ENCODE measurements at places on chromosomes 6 and 20. TPM values are rescaled to one million over a fixed set of nuclear protein-coding genes. Genes with fewer than 3 reads are reported as not detected.

SERINC3 gene
- total RNA-seq: 59.9 TPM

BCL2L1 gene
- total RNA-seq: 328 TPM

DNA sequence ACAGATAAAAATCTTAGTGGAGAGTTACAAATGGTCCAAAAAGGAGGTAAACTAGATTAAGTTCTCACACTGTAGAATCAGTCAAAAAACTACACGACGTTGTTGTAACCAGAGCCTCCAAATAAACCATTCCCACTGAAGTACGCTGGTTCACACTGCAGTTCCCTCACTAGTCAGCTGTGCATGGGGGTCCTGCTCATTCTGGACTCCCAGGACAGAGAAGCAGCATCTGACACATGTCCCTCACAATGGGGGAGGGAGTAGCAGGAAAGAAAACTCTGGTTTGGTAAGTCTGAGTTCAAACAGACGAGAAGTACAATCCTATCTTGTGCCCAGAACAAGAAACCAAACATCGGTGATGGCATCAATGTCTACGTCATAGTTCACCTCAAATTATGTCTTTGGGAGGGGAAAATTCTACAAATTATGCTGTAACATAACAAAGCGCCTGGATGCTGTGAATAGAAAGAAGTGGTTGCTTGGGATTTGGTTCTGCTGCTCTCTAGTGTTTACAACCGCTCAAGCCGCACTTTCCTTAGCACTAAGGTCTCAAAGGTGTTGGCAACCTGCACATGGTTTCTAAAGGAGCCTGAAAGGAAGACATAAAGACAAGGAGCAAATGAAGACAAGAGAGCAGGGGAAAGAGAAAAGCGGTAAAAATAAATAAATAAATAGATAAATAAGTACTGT lies 208.0 kb downstream of the GMDS start:
- no peaks in the 10 kb centered on the region for H3K36me3 ChIP-seq
- H3K27ac ChIP-seq: no peak overlapping the region
- DNase-seq: no peak
- peaks cover 21% of the 10 kb centered on the region for H3K4me1 ChIP-seq
- no peaks in the 10 kb centered on the region for H3K27me3 ChIP-seq

GRCh38 chr6:56730663-56731529 lies 88.2 kb upstream of the DST start:
- no peaks in the 10 kb centered on the region for H3K27me3 ChIP-seq
- no peak overlapping the region for H3K27ac ChIP-seq
- no peaks in the 10 kb centered on the region for H3K36me3 ChIP-seq
- no peak for DNase-seq
- no peaks in the 10 kb centered on the region for H3K4me1 ChIP-seq

DNA sequence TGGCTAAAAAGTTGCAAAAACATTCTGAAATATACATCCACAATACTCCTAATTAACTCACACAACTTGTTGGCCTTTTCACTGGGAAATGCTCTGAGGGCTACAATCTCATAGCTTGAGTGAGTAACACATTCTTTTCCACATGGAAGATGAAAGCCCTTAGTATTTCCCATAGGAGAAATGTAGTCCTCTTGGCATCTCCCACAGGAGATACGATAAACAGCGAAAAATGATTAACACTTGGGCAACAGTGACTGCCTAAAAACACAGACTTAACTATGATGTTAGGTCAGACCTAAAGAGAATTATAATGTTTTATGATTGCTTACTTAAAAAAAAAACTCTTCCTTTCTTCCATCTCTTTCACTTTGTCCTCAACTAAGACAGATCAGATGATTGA lies 9.0 kb downstream of the MYLK4 start:
- H3K27ac ChIP-seq: no peak overlapping the region
- H3K27me3 ChIP-seq: no peaks in the 10 kb centered on the region
- no peak overlapping the region for H3K4me3 ChIP-seq
- DNase-seq: no peak
- H3K36me3 ChIP-seq: no peaks in the 10 kb centered on the region

- H3K4me1 ChIP-seq: no peaks in the 10 kb centered on the region
- H3K27me3 ChIP-seq: no peaks in the 10 kb centered on the region
- no peak for DNase-seq
These were observed 20.5 kb downstream of the NPEPL1 start for GRCh38 chr20:58712806-58713731.

GRCh38 chr6:132205946-132206345 lies 195.3 kb downstream of the MOXD1 start:
- H3K36me3 ChIP-seq: no peaks in the 10 kb centered on the region
- no peak overlapping the region for H3K4me3 ChIP-seq
- H3K27me3 ChIP-seq: no peaks in the 10 kb centered on the region
- no peaks in the 10 kb centered on the region for H3K4me1 ChIP-seq
- no peak overlapping the region for H3K27ac ChIP-seq
- DNase-seq: no peak

CST5 gene
- total RNA-seq: not detected

DNA sequence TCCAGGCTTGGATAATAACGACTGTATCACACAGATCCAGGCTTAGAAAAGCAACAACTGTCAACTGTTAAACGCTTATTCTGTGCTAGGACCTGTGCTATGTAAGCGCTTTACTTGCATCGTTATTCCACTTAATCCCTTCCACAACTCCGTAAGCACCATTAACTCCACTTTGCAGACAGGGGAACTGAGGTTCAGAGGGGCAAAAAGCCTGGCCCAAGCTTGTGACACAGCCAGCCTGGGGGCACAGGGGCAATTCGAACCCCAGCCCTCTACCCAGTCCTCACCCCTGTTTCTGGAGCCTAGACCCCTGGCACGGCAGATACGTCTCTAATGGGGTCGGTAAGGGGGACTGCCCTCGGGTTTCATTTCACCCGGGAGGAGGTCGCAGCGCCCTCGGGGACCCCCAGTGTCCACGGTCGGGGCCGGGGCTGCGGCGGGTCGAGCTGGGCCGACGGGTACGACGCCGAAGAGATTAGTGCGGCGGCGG lies 411 bp downstream of the DSN1 start:
- no peaks in the 10 kb centered on the region for H3K36me3 ChIP-seq
- no peaks in the 10 kb centered on the region for H3K27me3 ChIP-seq
- H3K4me1 ChIP-seq: peaks cover 7% of the 10 kb centered on the region
- DNase-seq: no peak
- peak overlapping the region; percentile 99 for H3K4me3 ChIP-seq
- H3K27ac ChIP-seq: peak overlapping the region; percentile 94

GRCh38 chr6:32047855-32048766 lies 9.9 kb downstream of the CYP21A2 start:
- peak; percentile 60 for DNase-seq
- H3K27ac ChIP-seq: no peak overlapping the region
- H3K27me3 ChIP-seq: no peaks in the 10 kb centered on the region
- no peaks in the 10 kb centered on the region for H3K36me3 ChIP-seq

FRS3 gene
- total RNA-seq: 4.0 TPM

GRCh38 chr6:52109171-52109571 lies 21.8 kb upstream of the PKHD1 start:
- no peaks in the 10 kb centered on the region for H3K27me3 ChIP-seq
- H3K4me3 ChIP-seq: no peak overlapping the region
- H3K36me3 ChIP-seq: no peaks in the 10 kb centered on the region
- no peak for DNase-seq
- H3K27ac ChIP-seq: no peak overlapping the region

GRCh38 chr6:63806573-63806913 lies 170.9 kb downstream of the PHF3 start:
- DNase-seq: no peak
- no peaks in the 10 kb centered on the region for H3K36me3 ChIP-seq
- H3K4me3 ChIP-seq: no peak overlapping the region
- no peaks in the 10 kb centered on the region for H3K4me1 ChIP-seq
- no peaks in the 10 kb centered on the region for H3K27me3 ChIP-seq
- H3K27ac ChIP-seq: no peak overlapping the region

DNA sequence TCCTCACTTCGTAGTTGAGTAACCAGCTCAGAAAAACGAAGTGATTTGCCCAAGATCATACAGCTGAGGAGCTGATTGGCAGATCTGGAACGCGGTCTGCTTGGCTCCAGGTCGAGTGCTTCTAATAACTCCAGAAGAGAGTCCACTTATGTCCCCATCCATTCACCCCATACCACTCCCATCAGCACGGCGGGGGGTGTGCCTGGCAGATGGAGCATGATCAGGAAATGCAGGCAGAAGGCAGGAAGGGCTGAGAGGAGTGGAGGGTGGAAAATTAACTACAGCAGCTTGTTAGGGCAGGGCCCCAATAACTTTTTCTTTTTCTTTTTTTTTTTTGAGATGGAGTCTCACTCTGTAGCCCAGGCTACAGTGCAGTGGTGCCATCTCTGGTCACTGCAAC lies 15.0 kb downstream of the FITM2 start:
- no peaks in the 10 kb centered on the region for H3K36me3 ChIP-seq
- no peaks in the 10 kb centered on the region for H3K4me1 ChIP-seq
- H3K27ac ChIP-seq: no peak overlapping the region
- no peaks in the 10 kb centered on the region for H3K27me3 ChIP-seq
- no peak overlapping the region for H3K4me3 ChIP-seq

- no peaks in the 10 kb centered on the region for H3K27me3 ChIP-seq
- H3K4me1 ChIP-seq: no peaks in the 10 kb centered on the region
- no peaks in the 10 kb centered on the region for H3K36me3 ChIP-seq
- no peak for DNase-seq
- H3K27ac ChIP-seq: no peak overlapping the region
These were observed 30.7 kb downstream of the CDK19 start for GRCh38 chr6:110784610-110784979.

DNA sequence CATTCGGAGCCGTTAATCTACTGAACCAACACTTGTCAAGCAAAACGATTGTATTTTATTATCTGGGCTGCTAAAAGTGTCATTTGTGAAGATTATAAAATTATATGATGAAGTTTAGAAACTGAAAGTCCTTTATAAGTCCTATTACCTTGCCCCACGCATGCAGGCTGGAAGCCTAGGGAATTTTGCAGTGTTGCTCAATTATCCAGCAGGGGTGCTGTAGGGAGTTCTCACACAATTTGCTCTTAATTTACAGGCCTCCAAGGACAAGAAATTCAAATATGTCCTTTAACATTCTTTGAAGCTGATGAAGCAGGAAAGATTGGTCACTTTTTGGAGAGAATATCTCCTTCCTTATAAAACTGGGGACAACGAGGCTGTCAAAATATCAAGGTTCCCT lies 368.9 kb downstream of the LMBRD1 start:
- H3K27me3 ChIP-seq: no peaks in the 10 kb centered on the region
- no peak for DNase-seq
- H3K4me1 ChIP-seq: no peaks in the 10 kb centered on the region
- H3K4me3 ChIP-seq: no peak overlapping the region
- no peak overlapping the region for H3K27ac ChIP-seq

DNA sequence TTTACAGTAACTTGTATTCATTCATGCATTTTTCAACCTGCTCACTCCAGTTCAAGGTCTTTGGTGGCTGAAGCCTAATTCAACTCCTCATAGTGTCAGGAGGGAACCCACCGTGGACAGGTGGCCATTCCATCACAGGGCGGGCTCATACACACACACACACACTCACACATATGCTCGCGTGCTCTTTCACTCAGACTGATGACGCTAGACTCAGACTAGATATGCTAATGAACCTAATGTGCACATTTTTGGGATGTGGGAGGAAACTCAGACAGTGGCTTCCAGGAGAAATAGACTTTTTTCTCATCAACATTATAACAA lies 56.7 kb downstream of the TRIM27 start:
- DNase-seq: no peak
- H3K4me3 ChIP-seq: peak overlapping the region; percentile 58
- no peaks in the 10 kb centered on the region for H3K27me3 ChIP-seq
- no peaks in the 10 kb centered on the region for H3K36me3 ChIP-seq
- peaks cover 24% of the 10 kb centered on the region for H3K4me1 ChIP-seq

- peaks cover 65% of the 10 kb centered on the region for H3K36me3 ChIP-seq
- no peaks in the 10 kb centered on the region for H3K4me1 ChIP-seq
- no peaks in the 10 kb centered on the region for H3K27me3 ChIP-seq
- H3K27ac ChIP-seq: no peak overlapping the region
- DNase-seq: no peak
These were observed 84.1 kb downstream of the PHIP start for GRCh38 chr6:78993955-78994354.

DNA sequence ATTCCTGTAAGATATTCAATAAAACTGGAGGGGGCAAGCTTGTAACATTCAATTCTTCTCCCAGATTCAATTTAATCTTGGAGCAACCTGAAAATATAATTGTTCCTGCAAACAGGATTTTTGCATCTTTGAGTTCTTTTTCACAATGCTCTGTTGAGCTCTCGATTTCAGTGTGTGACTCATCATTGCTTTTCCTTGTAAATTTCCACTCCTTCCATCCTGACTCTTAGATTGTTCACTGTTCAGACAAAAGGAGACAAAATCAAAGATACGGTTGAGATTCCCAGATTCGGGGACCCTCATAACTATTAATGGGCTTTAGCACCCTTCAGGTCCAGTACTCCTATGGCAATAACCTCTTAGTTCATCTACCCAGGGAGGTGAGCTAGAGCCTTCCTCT lies 571.9 kb upstream of the CHD6 start:
- DNase-seq: no peak
- H3K36me3 ChIP-seq: no peaks in the 10 kb centered on the region
- no peaks in the 10 kb centered on the region for H3K27me3 ChIP-seq
- no peak overlapping the region for H3K27ac ChIP-seq

GRCh38 chr6:157615420-157615769 lies 207.7 kb upstream of the SNX9 start:
- H3K4me3 ChIP-seq: no peak overlapping the region
- no peaks in the 10 kb centered on the region for H3K27me3 ChIP-seq
- no peak for DNase-seq
- no peaks in the 10 kb centered on the region for H3K36me3 ChIP-seq
- H3K27ac ChIP-seq: no peak overlapping the region

C4A gene
- total RNA-seq: 3.3 TPM

GRCh38 chr6:148972481-148972880 lies 225.7 kb downstream of the UST start:
- H3K27me3 ChIP-seq: no peaks in the 10 kb centered on the region
- no peaks in the 10 kb centered on the region for H3K4me1 ChIP-seq
- DNase-seq: peak; percentile 3
- no peaks in the 10 kb centered on the region for H3K36me3 ChIP-seq

DNA sequence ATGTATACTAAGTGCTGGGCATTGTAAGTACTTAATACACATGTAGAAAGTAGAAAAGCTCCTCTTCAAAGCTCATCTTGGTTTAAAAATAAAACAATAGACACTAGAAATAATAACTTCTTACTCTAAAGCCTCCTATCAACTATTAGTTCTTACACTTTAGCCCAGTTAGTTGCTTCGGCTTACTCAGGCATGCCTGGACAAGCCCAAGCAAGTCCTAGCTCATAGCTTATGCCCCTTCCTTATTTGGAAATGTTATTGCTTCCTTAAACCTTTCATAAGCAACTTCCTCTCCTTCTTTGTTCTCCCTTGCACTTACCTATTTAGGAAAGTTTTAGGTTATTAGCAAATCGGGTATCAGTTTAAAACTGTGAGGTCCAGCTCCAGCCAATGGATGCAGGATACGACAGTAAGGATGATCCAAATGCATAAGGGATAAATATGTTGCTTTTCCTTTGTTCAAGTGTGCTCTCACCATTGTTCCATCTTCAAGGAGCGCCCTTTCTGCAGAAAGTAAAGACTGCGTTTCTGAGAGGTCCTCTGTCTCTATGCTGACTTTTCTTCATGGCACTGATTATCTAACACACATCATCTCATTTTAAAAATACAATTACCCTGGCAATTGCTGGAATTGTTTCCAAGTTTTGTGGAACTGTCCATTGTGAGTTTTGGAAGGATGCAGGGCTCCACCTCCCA lies 12.3 kb downstream of the TMEM30A start:
- DNase-seq: no peak
- H3K4me3 ChIP-seq: no peak overlapping the region
- H3K27me3 ChIP-seq: no peaks in the 10 kb centered on the region
- no peak overlapping the region for H3K27ac ChIP-seq
- H3K4me1 ChIP-seq: peaks cover 17% of the 10 kb centered on the region
- no peaks in the 10 kb centered on the region for H3K36me3 ChIP-seq

GRCh38 chr6:38987503-38987902 lies 61.1 kb upstream of the GLP1R start:
- no peak for DNase-seq
- H3K4me1 ChIP-seq: no peaks in the 10 kb centered on the region
- no peak overlapping the region for H3K27ac ChIP-seq
- H3K4me3 ChIP-seq: no peak overlapping the region
- H3K27me3 ChIP-seq: no peaks in the 10 kb centered on the region

OR2B6 gene
- not detected for total RNA-seq

Data from CD8-positive, alpha-beta memory T cell (primary cell).